ENCODE measurements at places on chromosomes 2 and 18.

DNA sequence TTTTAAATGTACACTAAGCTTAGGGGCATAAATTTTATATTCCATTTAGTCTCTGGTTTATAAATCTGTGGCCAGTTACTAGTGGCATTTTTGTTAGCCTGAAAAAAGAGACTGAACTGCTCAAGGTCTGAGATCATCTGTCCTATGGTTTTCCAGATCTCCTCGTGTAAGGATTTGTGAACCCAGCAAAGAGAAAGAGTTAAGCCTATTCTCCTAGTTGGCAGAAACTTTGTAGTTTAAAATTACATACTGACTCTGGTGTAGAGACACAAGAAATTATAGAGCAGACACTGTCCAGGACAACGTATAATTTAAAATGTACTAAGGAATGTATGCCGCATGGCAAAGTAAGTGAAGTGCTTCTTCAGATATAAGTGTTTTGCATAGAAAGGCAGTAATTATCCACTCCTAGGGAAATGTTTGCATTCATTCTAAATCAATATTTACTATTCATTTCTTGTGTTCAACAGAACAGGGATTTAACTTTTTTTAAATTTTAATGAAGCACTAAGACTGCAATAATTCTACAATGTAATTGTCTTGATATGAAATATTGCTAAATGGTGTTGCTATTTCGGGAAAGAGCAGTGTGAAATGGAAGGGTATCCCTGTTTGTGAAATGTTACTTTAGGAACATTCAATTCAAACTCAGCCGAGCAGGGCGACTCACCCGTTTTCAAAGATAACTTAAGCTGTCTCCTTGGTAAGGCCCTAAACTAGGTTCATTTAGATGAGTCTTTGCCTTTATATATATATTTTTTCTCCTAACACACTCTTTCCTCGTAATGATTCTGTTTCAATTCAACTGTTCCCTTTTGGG is 508.4 kb upstream of the ZEB2 start:
- DNase-seq: no peak

GRCh38 chr2:104849618-104850141 is 4.2 kb upstream of the POU3F3 start:
- peak; percentile 13 for DNase-seq

DNA sequence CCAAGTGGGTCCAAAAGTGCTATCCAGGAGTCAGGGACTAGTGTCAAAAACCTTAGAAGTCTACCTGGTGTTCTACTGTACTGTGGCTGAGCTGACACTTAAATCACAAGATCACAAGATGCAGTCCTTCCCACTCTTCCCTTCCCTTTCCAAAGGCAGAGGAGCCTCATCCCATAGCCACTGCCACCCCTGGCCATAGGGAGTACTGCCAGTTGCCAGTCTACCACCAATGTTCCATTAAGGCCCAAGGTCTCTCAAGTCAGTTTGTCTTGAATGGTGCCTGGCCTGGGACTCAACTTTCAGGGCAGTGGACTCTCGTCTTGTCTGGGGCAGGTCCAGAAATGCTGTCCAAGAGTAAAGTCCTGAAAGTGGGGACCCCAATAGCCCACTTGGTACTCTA is 585.6 kb downstream of the NUP35 start:
- DNase-seq: no peak

- DNase-seq: no peak
Observed at GRCh38 chr2:33522576-33522975, 46.1 kb downstream of the RASGRP3 start.

DNA sequence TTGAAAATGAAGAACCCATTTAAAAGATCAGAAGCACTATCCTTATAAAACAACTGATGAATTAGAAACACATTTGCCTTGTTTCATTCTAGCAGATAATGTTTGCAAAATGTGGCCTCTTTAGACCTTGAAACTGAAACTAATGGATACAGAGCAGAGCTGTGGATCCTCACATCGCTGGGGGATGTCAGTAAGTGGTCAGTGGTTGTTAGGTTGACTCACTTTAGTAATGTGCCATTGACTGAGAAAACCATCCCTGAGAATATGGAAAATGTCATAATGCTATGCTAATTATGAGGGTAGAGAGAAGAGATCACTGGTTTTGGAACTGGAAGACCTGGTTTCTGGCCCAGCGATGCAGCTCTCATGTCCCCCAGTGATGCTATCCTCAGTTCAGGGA is 176.7 kb downstream of the MYO1B start:
- DNase-seq: no peak

GRCh38 chr2:9225806-9226205 is 19.2 kb downstream of the ASAP2 start:
- no peak for DNase-seq

DNA sequence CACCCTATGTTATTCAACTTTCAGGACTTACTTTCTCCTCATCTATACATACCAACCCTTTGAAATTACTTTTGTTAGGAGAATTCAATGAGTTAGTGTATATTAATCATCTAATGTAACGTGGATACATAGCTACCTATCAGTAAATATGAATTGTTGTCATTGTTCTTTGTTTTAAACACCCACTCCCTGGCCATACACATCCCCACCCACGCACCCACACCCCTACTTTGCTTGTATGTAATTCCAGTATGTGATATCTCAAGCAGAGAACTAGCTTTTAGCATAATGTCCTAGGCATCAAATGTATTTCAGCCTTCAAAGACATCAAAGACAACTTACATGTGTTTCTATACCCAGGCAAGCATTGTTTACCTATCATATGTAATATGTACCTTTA is 129.2 kb downstream of the MAP4K4 start:
- no peak for DNase-seq

- peak; percentile 12 for DNase-seq
Observed at GRCh38 chr2:39379643-39380524, 57.2 kb downstream of the MAP4K3 start.

DNA sequence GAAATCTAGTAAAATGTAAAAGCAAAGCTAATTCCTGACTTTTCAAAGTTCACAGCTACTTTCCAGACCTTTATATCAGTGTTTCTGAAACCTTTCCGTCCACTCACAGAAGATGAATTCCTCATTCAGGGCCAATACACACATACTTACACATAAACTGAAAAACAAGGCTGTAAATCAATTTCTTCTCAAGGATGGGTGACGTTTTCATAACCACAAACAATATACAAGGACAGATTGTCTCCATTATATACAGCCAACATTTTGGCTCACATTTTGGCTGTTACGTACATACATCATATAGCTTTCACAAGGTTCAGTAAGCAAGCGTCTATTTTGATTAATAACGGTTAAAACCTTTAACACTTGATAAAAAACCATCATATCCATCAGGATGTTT is 1.4 kb downstream of the RPRD1A start:
- peak; percentile 29 for DNase-seq

DNA sequence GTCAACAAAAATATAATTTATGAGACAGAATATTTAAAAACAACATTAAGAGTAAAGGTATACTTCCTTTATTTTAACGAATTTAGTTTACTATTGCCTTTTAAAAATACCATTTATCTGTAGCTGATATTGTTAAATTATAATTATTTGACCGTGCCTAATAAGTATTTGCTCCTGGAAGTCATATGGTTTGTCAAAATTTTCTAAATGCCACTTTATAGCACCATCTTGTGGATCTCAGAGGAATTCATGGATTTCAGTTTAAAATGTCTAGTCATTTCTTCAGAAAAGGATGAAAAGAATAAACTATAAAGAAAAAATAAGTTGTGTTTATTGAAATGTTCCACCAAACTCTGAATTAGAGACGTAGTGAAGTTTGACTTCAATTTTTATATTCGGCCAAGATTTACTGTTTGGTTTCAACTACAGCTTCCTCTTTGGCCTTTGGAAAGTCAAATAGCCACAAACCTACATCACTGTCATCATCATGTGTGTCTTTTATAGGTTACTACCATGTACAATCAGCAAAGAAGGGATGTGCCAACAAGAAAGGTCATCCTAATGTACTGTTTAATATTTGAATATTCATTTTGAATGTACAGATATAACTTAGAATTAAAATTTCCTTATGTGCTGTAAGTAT is 10.3 kb upstream of the FTCDNL1 start:
- DNase-seq: no peak

DNA sequence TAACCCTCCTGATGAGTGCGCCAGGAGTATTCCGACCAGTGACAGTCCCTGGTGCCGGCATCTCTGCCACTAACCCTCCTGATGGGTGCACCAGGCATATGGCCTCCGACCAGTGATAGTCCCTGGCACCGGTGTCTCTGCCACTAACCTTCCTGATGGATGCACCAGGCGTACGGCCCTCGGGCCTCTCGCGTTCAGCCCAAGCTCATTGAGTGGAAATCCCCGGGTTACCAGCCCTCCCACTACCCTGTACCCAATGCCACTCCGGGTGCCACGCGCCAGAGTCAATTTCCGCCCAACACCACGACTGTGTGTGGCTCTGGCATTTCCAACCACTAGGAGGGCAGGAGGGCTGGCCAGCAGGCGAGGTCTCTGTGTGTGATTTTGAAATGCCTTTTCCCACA is 11.7 kb upstream of the GPC1 start:
- DNase-seq: no peak

DNA sequence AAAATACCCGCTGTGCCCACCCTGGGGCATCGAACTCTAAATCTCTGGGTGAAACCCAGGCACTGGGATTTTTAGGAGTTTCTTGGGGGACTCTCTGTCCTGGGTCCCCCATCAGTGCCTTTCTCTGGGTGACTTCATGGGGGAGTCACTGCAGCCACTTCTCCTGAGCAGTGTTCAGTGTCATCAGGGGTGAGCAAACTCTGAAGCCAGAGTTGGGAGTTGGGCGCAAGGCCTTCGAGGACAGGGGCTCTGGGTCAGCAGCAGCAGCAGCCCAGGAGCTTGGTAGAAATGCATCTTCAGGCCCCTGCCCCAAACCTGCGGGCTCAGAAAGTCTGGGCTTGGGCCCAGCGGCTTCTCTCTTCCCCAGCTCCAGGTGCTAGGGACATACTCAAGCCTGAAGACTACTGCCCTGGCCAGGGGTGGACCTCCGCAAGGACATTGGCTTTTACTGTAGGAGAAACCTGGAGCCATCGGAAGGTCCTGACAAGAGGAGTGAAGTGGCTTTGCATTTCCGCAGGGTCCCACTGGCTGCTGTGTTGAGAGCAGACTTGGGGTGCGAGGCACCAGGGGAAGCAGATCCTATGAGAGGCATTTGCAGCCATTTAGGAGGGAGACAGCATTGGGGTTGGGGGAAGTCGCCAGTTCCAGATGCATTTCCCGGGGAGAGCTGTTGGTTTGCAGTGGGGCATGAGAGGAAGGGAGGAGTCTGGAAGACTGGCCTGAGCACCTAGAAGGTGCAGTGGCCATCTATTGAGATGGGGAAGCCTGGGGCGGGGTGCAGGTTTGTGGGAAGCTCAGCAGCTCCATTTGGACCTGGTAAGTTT is 51.5 kb upstream of the FAHD2A start:
- no peak for DNase-seq

DNA sequence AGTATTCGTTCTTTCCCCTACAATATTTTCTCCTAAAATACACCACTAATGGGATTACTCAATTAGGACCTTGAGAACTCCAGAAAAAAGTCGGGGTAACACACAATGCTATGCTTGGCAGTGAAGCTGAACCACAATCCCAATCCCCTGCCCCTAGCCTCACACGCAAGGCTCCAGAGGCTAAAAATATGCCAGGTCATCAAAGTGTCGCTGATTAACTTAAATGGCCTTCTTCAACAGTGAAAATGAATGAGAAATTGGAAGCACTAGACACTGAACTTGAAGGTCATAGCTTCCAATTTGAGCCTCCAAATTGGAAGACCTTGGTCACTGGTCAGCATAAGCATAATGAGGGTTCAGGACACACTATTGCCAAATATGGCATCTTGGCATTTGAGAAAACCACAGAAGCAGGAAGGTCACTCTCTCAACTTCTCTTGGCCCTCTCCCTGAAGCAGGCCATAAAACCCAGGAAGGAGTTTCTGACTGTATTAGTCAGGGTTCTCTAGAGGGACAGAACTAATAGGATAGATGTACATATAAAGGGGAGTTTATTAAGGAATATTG is 86.0 kb upstream of the SATB2 start:
- DNase-seq: no peak

DNA sequence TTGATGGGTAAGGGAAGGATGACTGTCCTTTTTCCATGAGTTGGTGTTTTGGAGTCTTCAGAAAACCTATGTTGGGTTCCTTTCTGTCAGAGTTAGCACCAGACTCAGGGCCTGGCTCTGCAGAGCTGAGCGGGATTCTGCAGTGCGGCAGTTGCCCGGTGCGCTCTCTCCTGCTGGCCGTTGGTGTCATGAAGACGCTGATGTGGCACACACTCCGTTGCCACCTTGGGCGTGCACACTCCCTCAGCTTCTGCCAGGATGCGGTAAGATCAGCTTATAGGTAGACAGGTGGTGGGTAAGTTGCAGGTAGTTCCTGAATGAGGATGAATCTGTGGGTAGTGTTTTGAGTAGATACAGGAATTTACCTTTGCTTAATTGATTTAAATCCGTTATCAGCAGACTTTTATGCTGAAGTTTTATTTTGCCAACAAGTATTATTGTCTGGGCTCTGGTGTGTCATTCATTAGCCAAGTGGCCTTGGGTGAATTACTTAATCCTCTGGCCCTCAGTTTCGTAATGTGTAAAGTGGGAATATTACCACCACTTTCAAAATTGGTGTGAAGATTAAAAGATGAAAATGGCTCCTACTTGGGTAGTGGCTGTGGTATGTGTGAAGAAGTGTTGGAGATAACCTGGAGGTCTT is 26.8 kb downstream of the DGKD start:
- DNase-seq: no peak

GRCh38 chr18:40935423-40935822 is 1019.6 kb upstream of the PIK3C3 start:
- DNase-seq: no peak

DNA sequence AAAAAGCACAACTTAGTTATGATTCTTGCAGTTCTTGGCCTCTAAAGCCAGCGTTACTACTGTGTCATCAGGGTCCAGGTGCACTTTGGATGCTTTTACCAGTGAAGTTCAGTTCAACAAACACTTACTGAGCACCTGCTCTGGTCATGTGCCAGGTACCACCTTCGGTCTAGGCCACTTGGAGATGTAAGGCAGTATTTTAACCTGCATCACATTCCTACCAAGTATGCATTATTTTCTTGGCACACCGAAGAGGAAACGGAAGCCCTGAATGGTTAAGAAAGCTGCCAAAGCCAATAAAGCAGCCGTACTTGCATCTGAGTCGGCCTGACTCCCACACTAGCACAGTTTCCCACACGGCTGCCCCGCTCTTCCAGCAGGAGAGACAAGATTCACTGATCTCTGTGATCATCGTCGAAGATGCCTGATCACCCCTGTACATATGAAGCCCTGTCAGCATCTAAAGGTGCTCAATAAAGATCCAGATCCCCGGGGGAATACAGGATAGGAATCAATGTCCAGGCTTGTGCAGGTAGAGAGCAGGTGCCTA is 427.1 kb downstream of the EIPR1 start:
- no peak for DNase-seq

DNA sequence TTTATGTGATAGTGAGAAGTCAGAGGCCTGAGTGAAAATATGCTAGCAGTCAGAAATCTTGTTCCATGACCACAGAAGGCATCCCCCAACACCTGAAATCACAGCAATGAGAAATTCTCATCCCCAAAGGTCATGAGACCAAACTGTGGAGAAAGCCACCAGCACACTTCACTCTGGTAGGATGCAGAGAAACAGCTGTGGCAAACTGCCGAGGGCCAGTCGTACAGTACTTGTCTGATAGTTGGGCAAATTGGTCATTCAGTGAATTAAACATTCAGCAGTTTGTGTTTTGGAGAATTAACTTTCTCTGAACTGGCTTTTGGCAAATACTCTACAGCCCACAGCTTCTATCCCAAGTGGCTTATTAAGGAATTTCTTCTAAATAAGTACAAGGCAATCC is 117.2 kb downstream of the TSN start:
- DNase-seq: no peak

GRCh38 chr2:110100480-110100879 is 15.1 kb downstream of the MALL start:
- no peak for DNase-seq

GRCh38 chr18:32290810-32291209 is 101.0 kb downstream of the MEP1B start:
- DNase-seq: no peak
